ENCODE measurements at places on chromosomes 13 and 19.

DNA sequence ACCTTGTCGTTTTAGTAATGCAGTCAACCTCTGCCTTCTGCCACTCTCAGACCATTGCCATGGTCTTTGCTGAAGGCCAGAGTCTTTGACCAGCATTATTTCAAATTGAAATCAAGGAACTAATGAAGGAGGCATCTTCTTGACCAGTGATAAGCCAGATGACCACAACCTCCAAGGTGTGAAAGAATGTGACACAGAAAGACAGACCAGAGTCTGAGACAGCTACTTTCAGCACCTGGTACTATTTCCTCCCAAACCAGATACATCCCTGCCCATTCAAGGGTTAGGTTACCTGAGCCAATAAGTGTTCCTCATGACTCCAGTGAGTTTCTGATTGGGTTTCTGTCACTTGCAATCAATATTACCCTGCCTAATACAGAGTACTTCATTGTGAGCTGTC lies 20.3 kb upstream of the RNASEH2B start:
- DNase-seq = no peak

- no peak for DNase-seq
Observed at GRCh38 chr13:31775148-31775547, 35.8 kb downstream of the RXFP2 start.

GRCh38 chr13:35833608-35834275 lies 297.4 kb downstream of the DCLK1 start:
- DNase-seq = no peak

DNA sequence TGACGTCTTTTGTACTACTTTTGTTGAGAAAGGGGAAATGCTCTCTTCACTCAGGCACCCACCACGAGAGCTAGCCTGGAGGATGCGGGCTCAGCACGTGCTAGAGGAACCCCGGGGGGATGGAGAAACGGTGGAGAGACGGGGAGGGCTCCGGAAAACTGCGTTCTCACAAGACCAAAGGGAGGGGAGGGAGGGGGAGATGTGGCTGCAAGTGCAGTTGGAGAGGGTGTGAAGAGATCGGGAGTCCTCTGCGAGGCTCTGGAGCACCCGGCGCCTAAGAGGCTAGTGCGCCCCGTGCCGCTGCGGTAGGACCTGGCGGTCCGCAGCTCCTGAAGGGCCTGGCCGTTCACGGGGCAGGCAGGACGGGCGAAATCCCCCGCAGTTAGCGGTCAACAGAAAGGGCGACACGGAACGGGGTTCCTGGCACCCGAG lies 43.4 kb upstream of the XPO4 start:
- DNase-seq = no peak

- DNase-seq = no peak
Observed at GRCh38 chr13:57437587-57437986, 194.0 kb upstream of the PCDH17 start.

- DNase-seq = no peak
Observed at GRCh38 chr13:59893266-59893665, 270.5 kb downstream of the DIAPH3 start.

DNA sequence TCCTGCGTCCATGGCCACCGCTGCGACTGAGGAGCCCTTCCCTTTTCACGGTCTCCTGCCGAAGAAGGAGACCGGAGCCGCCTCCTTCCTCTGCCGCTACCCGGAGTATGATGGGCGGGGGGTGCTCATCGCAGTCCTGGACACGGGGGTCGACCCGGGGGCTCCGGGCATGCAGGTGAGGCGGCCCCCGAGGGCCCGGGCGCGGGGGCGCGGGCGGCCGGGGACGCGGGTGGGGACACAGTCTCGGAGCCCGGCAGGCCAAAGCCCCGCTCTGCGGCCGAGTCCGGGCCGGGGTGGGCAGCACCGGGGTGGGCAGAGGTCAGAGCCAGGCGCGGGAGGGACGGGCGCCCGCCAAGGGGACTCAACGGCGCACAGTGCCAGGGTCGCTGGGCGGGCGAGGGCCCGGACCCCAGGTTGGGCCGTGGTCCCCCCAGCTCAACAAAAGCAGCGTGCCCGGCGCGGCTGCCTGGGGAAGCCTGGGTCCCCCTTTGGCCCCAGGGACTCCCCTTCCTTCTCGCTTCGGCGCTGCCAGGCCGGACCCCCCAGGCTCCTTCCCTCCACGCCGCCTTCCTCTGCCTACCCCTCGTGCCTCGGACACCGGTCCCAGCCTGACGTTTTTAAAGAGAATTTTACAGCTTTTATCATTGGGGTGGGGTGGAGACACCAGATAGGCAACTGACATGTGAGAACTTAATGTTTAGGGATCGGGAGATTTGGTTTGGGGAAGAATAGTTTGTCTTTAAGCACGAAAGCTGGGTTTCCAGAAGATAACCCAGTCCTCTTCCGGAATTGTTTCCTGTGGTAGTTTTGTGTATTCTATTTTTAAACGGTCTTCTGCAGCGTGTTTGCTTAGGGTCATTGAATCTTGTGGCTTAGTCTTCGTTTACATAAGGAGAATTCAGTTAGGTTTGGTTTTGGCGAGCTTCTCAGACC lies 509 bp downstream of the TPP2 start:
- peak; percentile 43 for DNase-seq

DNA sequence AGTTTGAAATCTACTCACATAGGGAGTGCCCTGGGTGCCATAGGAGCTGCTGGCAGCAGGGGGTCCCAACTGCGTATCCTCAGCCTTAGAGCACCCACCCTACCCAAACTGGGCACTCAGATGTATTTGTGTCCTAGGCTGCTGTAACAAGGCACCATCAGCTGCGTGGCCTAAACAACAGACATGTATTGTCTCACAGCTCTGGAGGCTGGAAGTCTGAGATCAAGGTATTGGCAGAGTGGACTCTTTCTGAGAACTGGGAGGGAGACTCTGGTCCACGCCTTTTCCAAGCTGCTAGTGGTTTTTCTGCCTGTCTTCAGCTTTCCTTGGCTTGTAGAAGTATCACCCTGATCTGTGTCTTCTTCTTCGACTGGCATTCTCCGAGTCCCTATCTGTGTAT lies 83.6 kb downstream of the FGF14 start:
- DNase-seq = no peak

- no peak for DNase-seq
Observed at GRCh38 chr19:47973529-47973928, 18.4 kb downstream of the BSPH1 start.

DNA sequence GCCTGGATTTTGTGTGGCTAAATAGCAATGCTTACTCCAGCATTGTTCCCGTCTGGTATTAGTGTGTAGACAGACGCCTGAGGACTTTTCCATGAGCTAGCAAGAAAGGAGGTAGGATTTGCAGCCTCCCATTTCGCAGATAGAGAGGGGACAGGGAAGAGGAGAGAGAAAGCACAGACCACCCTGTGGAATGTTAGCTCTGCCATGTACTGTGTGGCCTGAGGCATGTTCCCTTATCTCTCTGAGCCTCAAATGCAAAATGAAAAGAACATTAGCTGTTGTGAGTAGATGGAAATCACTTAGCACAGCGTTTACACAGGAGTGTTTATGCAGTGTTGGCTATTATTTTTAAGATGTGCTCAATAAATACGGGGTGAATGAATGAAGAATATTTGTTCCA lies 45.5 kb downstream of the OLFM4 start:
- no peak for DNase-seq
